ENCODE measurements at places on chromosomes 4 and X. TPM values are rescaled to one million over a fixed set of nuclear protein-coding genes. Genes with fewer than 3 reads are reported as not detected.

Gene NXT2
- total RNA-seq = 9.0 TPM

Gene SYNPO2
- total RNA-seq = 0.11 TPM

Gene OPRPN
- total RNA-seq = not detected

Gene G6PD
- total RNA-seq = 77.4 TPM

Gene COX7B2
- total RNA-seq = not detected

Gene SRP72
- total RNA-seq = 77.5 TPM

Gene DCAF8L2
- total RNA-seq = not detected

Gene RAB33A
- not detected for total RNA-seq

Gene HSD17B13
- not detected for total RNA-seq

Gene GCNA
- total RNA-seq = 0.39 TPM

Data from hair follicular keratinocyte (primary cell).